Substantia nigra (tissue), 51 donors: ENCODE measurements at places on chromosomes 5 and 9.

GRCh38 chr5:81606150-81606549, 144.7 kb downstream of the SSBP2 start:
- no peak for DNase-seq

- no peak for DNase-seq
Measured at GRCh38 chr5:8892926-8893325, 652.9 kb downstream of the SEMA5A start.

DNA sequence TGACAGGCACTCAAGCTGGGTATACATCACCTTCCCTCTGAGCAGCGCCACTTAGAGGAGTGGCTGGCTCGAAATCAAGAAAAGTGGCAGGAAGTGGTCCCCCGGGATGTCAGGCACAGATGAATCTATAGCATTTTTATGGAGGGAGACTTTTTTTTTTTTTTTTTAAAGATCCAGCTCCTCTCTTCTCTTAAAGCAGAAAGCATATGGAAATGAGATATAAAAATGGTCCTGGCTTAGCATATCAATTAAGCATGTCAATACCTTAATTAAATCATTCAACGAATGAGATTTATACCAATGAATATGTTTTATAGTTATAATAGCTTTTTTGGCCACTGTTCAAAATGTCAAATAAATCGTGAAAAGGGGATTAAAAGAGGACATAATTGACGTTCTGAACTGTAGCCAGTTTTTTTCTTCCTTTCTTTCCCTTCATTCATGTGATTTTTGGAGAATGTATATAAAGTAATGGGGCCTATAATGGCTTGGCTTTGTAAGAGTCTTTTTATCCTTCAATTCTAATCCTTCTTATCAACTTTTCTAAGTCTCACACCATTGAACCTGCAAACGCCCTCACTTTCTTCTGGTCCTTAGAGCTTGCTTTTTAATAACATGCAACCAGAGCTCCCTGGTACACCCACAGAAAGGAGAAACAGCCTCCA, 319.2 kb upstream of the PANK3 start:
- no peak for DNase-seq

DNA sequence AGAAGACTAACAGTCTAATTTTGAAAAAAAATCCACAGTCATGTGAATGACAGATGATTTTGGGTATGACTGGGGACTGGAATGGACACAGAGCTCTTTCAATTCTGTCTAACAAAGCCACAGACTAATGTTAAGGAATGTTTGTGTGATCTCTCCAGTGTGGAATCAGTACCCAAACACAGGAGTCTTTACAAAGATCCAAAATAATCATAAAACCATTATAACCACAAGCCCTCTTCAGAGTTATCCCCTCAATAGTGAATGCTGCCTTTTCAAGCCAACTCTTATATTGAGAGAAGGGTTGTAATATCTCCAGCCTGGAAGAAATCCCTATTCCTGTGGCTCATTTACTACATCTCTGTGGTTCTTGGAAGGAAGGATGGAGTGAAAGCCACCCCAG, 552.0 kb upstream of the CLINT1 start:
- no peak for DNase-seq

DNA sequence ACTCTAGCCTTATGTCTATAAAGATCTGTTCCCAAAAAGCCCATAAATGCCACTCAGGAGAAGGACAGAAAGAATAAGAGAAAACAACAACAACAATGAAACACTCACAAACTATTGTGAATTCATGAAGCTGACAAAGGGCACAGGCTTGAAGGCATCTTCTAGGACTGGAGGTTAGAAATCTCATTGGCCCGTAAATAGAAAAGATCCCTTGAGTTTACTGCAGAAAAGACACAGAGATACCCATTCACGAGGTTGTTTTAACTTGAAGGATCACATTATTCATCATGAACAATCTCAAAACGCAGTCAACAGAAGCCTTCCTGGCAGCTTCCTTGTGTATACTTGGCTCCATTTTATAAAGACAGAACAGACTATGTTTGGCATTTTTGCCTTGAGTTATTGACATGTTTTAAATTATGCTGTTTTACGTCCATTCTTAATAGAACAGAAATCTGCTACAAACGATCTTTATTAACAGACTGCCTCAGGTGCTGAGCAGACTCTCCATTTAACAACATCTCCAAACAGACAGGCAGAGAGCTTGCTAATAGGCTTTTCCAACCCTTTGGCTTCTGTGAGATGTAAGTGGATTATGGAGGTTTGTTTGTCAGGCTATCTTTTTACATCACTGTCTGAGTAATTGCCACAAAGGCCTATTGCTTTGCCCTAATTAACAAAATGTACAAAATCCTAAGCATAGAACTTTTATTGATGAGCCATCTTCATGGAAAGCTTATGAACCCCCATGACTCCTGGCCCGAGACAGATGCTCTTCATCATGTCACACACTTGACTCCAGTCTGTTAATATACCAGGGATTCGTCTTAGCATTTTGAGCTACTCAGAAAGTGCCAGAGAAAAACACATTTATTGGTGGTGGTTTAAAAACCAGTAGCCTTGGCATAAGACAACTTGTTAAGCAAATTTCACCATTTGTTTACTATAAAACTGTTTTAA, 735.3 kb upstream of the ZNF608 start:
- no peak for DNase-seq

DNA sequence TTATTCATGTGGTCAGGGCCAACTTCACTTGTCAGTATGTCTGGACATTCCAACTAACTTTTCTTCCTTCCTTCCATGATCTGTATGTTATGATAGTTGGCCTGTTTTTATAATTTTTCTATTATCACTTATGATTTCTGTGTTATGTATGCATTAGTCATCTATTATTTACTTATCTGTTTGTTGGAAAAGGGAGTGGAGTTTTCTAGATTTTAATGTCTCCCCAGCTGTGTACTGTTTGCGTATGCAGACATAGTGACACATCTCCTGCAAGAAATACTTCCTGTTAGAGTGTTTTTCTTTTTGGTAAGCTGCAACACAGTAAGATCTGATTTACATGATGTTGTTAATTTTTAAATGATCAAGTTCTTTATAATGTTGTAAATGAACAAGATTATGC, 8.7 kb upstream of the INSYN2B start:
- no peak for DNase-seq

DNA sequence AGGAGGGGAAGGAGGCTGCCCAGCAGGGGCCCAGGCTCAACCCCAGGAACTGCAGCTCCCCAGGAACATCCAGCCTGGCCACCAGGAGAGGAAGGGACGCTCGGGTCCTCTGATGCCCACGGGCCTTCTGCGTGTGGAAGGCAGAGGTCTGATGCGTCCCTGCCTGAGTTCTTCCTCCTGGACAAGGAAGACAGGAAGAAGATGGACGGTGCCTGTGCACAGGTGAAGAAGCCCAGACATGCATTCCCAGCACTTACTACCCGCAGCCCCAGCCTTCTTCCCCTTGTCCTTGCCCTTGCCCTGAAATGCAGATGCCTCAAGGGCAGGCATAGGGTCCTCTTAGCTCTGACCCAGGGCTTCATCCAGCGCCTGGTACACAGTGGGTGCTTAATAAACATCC, 56.7 kb upstream of the IRX1 start:
- DNase-seq: no peak

- no peak for DNase-seq
Measured at GRCh38 chr5:98301547-98301946, 471.9 kb upstream of the RGMB start.

- no peak for DNase-seq
Measured at GRCh38 chr5:92990771-92991170, 590.2 kb downstream of the NR2F1-AS1 start.

DNA sequence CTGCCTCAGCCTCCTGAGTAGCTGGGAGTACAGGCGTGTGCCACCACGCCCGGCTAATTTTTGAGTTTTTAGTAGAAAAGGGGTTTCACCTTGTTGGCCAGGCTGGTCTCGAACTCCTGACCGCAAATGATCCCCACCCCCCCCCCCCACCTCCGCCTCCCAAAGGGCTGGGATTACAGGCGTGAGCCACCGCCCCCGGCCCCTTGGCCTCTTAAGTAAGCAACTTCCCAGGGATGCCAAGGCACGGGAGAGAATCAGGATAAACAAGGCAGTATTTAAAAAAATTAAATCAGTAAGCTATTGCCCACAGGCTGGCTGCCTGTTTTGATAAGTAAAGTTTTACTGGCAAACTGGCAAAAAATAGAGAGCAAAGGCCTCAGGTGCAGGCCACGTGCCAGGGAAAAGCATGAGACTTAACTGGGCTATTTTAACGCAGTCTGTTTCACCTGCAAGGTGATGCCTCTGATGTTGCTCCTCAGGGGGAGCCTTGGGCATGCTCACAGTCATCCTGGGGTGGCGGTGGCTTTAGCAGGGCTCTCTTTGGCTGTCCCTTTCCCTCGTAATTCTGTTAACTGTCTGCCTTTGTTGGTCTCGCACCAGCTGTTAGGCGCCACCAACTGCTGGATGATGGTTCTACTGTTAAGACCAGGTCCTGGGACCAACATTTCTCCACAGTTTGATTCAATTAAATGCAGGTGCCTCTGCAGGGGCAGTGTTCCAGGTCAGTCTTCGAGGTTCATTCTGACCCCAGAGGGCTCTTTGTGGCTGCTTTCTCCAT, 19.4 kb upstream of the RNF130 start:
- DNase-seq: no peak

- DNase-seq: no peak
Measured at GRCh38 chr9:7008411-7008810, 250.6 kb downstream of the KDM4C start.

GRCh38 chr9:12818431-12819000, 43.7 kb downstream of the LURAP1L start:
- DNase-seq: no peak

- no peak for DNase-seq
Measured at GRCh38 chr5:75524071-75524470, 12.4 kb downstream of the POLK start.

DNA sequence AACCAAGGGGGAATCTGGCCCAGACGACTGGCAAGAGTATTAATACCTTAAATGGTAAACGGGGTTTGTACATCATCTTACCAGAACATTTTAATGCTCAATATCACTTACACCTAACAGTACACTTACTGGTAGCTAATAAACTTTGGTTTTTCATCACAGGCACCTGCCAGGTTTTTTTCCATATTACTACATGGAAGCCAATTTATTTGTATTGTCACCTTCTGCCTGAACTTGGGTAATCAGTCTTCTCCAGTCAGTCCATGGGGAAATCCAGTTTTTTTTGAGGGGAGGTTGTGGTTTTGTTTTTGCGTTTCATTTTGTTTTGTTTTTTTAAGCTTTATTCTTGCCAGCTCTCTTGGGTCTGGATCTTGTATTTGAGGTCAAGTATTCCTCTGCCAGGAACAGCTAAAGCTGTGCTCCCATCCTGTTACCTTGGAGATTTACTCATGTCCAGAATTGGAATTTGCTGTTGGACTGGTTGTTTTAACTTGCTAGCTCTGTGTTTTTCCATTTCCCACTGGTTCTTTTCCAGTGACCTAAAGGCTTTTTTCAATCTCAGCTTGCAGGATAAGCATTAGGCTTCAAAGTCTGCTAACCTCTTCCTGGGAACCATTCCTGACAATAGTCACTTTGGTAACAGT, 11.1 kb upstream of the NADK2 start:
- no peak for DNase-seq

DNA sequence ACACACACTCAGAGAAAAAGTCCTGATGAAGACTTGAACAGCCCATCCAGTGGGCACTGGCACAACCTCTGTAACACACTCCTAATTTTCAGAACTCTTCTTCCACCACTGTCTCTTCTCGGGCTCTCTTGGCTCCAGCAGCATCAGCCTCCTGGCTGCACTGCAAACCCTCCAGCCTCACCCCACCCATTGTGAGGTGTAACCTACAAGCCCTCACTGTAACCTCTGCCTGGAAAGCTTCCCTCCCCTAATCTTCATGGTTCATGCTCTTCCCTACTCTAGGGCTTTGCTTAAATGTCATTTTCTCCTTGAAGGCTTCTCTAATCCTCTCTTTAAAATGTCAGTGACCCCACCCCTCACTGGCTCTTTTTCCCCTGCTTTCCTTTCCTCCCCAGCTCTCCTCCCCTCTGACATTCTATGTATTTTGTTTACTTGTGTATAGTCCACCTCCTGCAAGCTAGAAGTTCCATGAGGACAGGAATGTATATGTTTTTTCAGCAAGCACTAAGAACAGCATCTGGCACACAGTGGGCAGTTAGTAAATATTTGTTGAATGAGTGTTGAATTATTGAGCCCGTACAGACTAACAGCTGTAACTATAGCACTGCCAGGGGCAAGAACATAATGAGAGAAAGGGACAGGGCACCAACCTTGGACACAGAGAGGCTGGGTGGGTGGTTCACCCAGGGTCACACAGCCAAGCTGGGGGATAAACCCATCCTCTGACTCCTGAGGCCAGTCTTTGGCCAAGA, 76.4 kb downstream of the ESM1 start:
- no peak for DNase-seq

- DNase-seq: no peak
Measured at GRCh38 chr5:126809916-126810315, 33.0 kb downstream of the LMNB1 start.

GRCh38 chr5:115389799-115390382, 93.4 kb upstream of the CCDC112 start:
- no peak for DNase-seq

- no peak for DNase-seq
Measured at GRCh38 chr9:77853716-77854115, 177.9 kb downstream of the GNAQ start.

DNA sequence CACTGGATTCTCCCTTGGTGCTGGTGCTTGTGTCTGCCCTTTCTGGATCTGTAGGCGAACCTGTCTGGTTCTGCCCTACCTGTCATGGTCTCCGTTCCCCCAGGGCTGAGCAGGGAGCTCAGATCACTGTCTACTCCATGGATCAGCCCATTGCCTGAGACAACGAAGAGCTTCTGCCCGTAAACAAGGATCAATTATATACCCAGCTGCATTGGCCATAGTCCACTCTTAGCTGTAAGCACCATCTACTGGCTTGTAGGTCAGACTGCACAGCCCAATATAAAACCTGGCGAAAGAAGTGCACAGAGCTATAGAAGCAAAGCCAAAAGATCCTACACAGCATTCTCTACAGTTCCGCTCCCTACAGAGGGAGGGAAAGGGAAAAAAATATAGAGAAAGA, 181.5 kb upstream of the RPS23 start:
- no peak for DNase-seq

- DNase-seq: no peak
Measured at GRCh38 chr5:68954618-68954910, 139.2 kb upstream of the SLC30A5 start.

GRCh38 chr9:33287087-33287490, 3.2 kb upstream of the NFX1 start:
- peak; percentile 16 for DNase-seq

- no peak for DNase-seq
Measured at GRCh38 chr5:34822956-34823715, 15.8 kb upstream of the TTC23L start.

DNA sequence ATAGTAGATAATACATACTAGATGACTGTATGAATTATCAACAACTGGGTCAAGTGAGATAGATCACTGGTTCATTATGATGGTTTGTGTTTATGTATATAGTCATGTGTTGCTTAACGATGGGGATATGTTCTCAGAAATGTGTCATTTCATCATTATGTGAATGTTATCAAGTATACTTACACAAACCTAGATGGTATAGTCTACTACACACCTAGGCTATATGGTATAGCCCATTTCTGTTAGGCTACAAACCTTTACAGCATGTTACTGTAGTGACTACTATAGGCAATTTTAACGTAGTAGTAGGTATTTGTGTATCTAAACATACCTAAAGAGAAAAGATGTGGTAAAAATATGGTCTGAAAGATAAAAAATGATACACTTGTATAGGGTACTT, 31.0 kb downstream of the TMEM38B start:
- DNase-seq: no peak

- no peak for DNase-seq
Measured at GRCh38 chr5:32859211-32859641, 148.1 kb downstream of the NPR3 start.

- no peak for DNase-seq
Measured at GRCh38 chr9:14992081-14992480, 81.9 kb upstream of the FREM1 start.
